HS-27A (cell line): ENCODE measurements at places on chromosomes 3 and 15.

DNA sequence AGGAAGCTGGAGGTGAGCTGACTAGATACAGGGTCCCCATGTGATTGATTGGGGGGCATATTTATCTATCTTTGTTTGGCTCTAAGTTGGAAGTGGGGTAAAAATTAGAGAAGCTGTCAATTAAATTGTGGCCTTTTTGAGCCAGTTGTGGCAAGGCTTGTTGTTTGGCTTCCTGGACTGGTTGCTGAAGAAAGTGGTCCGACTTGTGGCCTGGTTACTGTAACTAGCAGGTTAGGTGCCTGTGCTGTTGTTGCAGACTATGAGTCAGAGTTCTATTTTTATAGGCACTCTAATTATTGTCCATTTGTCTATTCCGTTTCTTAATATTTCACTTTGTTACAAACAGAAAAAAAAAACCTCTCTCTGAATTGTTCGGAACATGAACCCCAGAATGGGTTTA, 129.1 kb upstream of the CNTN6 start:
- DNase-seq: no peak

DNA sequence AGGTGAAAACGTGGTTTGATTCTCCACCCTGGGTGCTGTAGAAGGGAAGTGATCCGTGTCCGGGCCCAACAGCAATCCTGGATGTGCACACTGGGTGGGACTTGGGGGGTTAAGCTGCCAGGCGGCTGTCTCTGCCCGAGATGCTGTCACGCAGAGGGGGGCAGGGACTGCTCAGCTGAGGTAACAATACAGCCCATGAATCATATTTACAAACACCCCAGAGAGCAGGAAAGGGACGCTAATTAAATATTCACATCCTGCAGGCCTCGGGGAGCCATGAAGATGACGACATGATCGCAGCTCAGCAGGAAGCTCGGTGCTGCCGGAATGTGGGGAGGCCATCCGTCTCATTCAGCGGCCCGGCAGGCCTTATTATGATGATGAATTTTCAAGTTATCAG, 17.9 kb upstream of the CRABP1 start:
- no peak for DNase-seq

DNA sequence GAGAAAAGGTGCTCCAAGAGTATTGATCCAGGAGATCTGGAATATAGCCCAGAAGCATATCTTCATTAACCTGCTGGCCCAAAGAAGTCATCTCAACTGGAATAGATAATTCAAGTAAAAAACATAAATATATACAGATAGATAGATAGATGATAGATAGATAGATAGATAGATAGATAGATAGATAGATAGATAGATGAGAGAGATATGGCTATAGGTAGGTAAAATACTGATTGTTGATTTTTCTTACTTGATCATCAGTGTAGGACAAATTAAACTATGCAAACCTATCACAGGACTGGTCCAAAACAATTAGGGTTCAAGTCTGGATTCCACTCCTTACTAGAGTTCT, 83.6 kb downstream of the TNIK start:
- DNase-seq: no peak

DNA sequence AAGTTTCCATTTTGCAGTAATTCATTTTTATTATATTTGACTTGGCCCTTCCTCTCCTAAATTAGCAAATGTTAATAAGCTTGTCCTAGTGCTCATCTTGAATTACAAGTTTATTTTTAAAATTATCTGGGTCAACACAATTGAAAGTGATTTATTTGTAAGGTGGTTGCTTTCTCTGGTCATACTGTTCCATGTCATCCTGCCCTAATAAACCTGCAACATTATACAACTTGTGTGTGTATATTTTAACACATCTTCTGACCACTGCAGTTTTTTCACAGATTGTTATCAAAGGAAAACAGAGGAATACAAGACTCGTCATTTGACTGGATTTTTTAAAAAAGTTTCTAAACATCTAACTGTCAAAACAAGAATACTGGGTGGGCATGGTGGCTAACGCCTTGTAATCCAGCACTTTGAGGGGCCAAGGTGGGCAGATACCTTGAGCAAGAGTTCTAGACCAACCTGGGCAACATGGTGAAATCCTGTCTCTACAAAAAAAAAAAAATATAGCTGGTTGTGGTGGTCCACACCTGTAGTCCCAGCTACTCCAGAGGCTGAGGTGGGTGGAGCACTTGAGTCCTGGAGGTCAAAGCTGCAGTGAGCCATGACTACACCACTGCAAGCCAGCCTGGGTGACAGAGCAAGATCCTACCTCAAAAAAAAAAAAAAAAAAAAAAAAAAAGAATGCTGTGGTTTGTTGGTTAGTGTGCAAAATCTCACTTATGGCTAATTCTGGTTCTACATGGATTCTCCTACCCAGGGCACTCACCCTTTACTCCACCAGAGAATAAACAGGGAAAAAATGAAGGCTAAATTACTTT, 5.0 kb upstream of the LRRFIP2 start:
- DNase-seq: no peak

DNA sequence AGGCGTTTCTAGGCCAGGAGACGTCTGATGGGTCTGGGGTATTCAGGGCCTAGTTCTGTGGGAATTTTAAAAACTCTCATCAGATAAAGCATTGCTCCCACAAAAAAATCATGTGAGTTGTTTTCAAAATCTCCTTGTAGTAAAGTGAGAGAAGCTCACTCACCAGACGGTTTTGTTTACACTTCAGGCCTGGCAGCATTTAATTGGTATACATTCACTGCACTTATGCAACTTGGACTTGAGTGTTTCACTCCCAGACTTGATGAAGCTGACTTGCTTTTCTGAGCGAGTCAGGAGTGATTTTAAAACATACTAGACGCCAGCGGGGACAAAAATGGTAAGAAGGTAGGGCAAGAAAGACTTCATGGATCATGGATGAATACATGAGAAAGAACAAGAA, 75.2 kb downstream of the SLCO3A1 start:
- DNase-seq: no peak

GRCh38 chr3:59653405-59654122, 603.7 kb upstream of the CFAP20DC start:
- no peak for DNase-seq

DNA sequence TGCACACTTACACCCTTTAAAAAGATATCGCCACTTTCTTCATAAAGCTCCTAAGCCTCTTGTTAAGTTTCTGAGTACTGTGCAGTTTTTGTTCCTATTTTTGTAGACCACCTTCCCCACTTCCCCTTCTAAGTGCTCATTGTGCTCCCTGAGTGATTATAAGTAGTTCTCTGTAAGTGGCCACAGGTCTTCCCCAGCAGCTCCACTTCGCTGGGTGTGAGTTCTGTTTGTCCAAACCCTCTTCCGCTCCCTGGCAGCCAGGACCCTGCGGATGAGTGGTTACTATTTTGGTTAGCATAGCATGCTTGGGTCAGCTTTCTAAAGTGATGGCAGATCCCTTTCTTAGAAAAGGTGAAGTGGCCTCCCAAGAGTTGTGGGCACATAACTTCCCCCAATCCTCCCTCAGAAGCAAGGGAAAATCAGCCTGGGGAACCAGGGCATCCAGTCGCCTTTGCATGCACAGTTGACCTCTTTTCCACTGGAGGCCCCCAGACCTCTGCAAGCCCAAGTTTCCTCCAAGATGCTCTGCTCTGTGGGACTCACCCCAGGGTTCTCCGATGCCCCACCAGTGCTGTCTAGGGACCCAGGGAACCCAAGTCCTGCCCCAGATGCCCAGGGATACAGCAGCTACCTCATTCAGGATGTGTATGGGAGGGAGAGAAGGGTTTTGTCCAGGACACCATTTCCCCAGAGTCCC, 69.6 kb downstream of the ATP10A start:
- no peak for DNase-seq

DNA sequence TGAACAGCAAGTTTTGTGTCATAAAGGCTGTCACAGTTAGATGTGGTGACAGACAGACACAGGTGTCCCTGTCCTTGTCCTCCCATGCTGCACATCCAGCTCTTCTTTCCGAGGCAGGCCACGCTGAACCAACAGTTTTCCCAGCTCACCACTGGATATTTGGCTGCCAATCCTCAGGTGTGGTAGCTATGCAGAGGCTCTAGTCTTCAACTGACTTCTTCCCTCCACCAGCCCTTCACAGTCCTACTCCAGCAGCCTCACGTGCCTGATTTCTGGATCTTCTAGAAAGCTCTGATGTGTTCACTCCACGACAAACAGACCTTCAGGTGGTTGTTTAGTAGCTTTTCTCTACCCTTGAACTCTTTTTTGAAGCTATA, 145.5 kb downstream of the UACA start:
- no peak for DNase-seq

- no peak for DNase-seq
Measured at GRCh38 chr15:73303636-73304035, 65.1 kb downstream of the HCN4 start.

- DNase-seq: no peak
Measured at GRCh38 chr15:98967096-98967495, 40.5 kb downstream of the PGPEP1L start.

- DNase-seq: no peak
Measured at GRCh38 chr3:16177962-16178627, 3.6 kb downstream of the GALNT15 start.

DNA sequence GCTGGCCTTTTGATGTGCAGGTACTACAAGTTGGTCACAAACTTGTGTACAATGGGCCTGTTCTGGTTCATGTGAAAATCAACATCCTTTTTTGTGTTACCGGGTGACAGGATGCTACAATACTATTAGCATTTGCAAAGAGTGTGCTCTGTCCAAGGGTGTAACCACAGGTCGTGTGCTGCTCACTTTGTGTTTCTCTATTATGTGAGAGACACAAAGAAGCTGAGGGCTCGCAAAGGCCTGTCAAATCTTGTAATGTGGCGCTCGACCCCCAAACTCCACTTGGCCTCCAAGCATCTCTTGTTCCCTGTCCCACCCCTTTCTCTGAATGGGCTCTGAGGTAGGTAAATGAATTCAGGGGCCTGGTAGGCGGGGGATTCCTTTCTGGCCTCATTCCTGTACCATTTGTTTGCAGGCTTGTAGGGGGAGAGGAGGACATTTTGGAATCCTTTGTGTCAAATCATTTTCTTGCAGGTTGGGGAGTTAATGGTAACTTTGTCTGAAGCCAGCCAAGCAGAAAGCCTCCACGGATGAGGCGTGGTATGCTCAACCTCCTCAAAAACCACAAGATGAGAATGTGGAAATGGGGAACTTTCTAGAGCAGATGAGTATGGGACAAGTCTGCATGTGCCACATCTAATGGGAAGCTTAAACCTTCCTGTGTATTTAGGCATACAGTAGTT, 109.1 kb downstream of the OPA1 start:
- no peak for DNase-seq

GRCh38 chr15:64010719-64011118, 35.6 kb downstream of the DAPK2 start:
- peak; percentile 76 for DNase-seq

DNA sequence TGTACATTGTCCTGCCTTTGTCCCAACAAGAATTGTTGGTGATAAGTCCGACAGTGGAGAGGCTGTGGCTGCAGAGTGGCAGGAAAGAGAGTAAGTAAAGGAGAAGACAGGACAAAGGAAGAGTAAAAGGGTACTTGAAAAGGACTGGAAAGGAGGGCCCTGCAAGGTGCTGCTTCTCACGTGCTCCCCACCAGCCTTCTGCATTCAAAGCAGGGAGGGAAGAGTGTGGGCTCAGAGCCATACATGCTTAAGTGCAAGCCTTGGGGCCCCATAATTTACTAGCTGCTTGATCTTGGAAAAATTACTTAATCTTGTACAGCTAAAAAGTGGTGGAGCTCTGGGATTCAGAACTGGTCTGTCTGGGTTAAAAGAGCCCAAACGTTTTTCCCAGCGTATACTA, 29.9 kb downstream of the MME start:
- no peak for DNase-seq

- DNase-seq: no peak
Measured at GRCh38 chr3:103381296-103382079, 946.7 kb downstream of the ZPLD1 start.

- DNase-seq: no peak
Measured at GRCh38 chr3:4583416-4583815, 90.3 kb downstream of the ITPR1 start.

DNA sequence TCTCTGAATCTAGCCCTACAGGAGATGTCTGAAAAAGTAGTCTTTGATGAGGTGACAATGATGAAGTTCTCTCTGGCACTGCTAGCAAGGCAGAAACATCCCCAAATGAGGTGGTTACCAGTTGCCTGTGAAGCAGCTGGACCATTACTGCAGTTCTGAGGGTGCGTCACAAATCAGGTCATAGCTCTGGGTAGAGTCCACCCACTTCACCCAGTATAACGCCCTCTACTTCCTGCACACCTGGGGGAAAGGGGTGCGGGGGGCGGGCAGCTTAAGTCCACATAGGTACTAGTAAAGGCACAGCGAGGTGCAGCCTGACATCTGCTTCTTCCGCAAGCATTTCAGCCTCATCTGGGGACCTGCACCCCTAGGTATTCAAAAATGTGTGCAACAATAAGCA, 13.4 kb upstream of the SATB1 start:
- no peak for DNase-seq

DNA sequence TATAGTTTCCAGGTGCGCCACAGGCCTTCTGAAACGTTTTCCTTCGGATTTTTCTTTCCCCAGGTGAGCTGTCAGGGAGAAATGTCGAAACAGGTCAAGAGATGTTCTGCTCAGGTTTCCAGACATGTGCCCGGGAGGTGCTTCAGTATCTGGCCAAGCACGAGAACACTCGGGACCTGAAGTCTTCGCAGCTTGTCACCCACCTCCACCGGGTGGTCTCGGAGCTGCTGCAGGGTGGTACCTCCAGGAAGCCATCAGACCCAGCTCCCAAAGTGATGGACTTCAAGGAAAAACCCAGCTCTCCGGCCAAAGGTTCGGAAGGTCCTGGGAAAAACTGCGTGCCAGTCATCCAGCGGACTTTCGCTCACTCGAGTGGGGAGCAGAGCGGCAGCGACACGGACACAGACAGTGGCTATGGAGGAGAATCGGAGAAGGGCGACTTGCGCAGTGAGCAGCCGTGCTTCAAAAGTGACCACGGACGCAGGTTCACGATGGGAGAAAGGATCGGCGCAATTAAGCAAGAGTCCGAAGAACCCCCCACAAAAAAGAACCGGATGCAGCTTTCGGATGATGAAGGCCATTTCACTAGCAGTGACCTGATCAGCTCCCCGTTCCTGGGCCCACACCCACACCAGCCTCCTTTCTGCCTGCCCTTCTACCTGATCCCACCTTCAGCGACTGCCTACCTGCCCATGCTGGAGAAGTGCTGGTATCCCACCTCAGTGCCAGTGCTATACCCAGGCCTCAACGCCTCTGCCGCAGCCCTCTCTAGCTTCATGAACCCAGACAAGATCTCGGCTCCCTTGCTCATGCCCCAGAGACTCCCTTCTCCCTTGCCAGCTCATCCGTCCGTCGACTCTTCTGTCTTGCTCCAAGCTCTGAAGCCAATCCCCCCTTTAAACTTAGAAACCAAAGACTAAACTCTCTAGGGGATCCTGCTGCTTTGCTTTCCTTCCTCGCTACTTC, 3.8 kb downstream of the BHLHE40 start:
- no peak for DNase-seq

GRCh38 chr15:53759411-53759931, at the start of gene WDR72:
Gene WDR72 (minus strand): TSS chr15:53759663. CDS start chr15:53733149, 26,514 bp downstream.
- no peak for DNase-seq

- no peak for DNase-seq
Measured at GRCh38 chr15:43230640-43231115, 9.9 kb upstream of the EPB42 start.

- no peak for DNase-seq
Measured at GRCh38 chr3:196287090-196287439, 461 bp downstream of the PCYT1A start.

- no peak for DNase-seq
Measured at GRCh38 chr3:63333815-63334214, 55.7 kb downstream of the SYNPR start.

- no peak for DNase-seq
Measured at GRCh38 chr15:60130398-60130797, 126.3 kb downstream of the FOXB1 start.
